Activated naive CD8-positive, alpha-beta T cell treated with anti-CD3 and anti-CD28 coated beads, Interleukin-2, amount 10 ng/mL, durations not matched to agents 7 days and 5 days (primary cell): ENCODE measurements at places on chromosomes 3 and 15.
A peak's percentile ranks its signal among the peaks of the same experiment; 100 is the strongest.

GRCh38 chr3:161914703-161915417 lies 418.3 kb downstream of the OTOL1 start:
- DNase-seq = no peak

DNA sequence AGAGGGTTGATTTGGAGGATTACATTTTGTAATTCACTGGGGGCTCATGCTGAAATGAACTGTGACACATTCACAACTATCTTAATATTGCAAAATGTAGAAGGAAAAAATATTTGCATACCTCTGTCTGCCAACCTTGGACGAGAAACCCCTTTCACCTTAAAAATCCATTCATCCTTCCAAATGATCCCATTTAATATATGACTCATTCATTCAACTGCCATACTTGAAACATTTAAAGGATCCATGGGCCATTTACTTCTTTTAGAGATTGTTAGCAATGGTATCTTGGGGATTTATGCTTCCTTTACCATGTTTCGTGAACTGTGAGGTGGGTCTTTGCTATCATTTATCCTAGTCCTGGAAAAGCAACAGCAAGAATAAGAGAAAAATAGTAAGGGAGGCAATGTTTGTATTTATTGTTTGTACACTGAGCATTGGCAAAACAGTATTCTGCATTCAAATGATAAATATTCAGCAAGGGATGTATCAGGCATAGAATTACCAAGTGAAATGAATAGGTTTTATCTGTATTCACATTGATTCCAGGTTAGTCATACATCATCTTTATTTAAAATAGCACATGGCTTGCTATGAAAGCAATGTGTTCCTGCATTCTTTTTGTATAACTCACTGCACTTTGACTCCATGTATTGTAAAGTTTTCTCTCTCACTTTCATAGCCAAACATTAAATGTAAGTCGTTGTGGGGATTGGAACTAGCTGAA lies 378.1 kb downstream of the NSUN3 start:
- DNase-seq = no peak

GRCh38 chr15:31458596-31459399 lies 132.2 kb downstream of the KLF13 start:
- DNase-seq = peak; percentile 15

DNA sequence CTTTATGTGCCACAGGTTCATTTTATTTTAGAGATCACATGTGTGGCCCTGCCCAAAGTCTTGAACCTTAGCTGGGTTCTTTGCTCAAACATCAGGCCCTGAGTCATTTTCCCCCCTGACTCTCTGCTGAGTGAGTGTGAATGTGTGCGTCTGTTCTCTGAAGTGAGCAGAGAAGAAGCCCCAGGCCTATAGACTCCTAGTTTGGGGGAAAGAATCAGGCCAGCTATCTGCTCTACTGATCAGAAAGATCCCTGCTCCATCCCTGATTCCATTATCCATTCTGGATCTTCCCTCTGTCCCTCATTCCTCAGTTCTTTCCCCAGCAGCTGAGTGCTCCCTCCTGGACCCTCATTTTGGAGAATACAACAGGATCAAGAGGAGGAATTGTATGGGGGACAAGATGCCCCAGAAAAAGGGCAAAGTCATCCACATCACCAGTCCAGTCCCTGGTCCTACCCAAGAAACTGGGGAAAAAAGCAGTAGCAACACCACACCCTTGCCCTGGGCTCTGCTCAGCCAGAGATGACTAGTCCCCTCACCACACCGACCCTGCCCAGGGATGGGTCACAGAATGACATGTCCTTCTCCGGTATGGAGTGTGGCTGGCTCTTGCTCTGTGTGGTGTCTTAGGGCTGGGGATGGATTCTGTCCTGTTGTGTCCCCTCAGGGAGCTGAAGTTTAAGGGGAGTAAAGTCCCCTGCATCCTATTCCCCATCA lies 3.2 kb downstream of the DUOX1 start:
- DNase-seq = no peak

GRCh38 chr15:58469432-58470353 lies 37.9 kb downstream of the LIPC start:
- DNase-seq = no peak
